ENCODE measurements at places on chromosomes 3 and 15. TPM values are rescaled to one million over a fixed set of nuclear protein-coding genes. Genes with fewer than 3 reads are reported as not detected.

Gene CLDN18
- not detected for total RNA-seq

Gene CELSR3
- 2.7 TPM for total RNA-seq

Gene P2RY1
- 37.8 TPM for total RNA-seq

Gene ALDH1A2
- 4.3 TPM for total RNA-seq

Gene DNAH12
- 0.26 TPM for total RNA-seq

Gene AQP9
- total RNA-seq, result 0.09 TPM

Gene SHC4
- total RNA-seq, result 0.31 TPM

Gene HESX1
- total RNA-seq, result 0.58 TPM

Gene SEMA3B
- 129 TPM for total RNA-seq

Gene ZNF662
- total RNA-seq, result 13.6 TPM

Gene FOXB1
- not detected for total RNA-seq

Gene FGD5
- 9.2 TPM for total RNA-seq

Gene TLR9
- not detected for total RNA-seq

Gene NANOGP8
- total RNA-seq, result 1.1 TPM

Gene CDAN1
- 22.5 TPM for total RNA-seq

Gene AMIGO3
- not detected for total RNA-seq

Gene CAMK2N2
- total RNA-seq, result 0.95 TPM

Gene CCDC191
- total RNA-seq, result 5.0 TPM

Gene IL12A
- 2.3 TPM for total RNA-seq

Gene HDDC3
- 10.7 TPM for total RNA-seq

Gene ALDH1A3
- total RNA-seq, result 12.9 TPM

Gene C3orf49
- not detected for total RNA-seq

Gene SCN11A
- total RNA-seq, result 0.27 TPM

Gene TICRR
- total RNA-seq, result 1.6 TPM

Gene SLCO2A1
- 34.3 TPM for total RNA-seq

Gene PIERCE2
- total RNA-seq, result 5.4 TPM

Gene PLSCR1
- total RNA-seq, result 119 TPM

Gene VIPR1
- total RNA-seq, result 148 TPM

Gene RTP1
- not detected for total RNA-seq

Gene SH3GL3
- total RNA-seq, result not detected

All from mucosa of descending colon (tissue), 3 donors.